ENCODE measurements at places on chromosomes 12 and 14.

DNA sequence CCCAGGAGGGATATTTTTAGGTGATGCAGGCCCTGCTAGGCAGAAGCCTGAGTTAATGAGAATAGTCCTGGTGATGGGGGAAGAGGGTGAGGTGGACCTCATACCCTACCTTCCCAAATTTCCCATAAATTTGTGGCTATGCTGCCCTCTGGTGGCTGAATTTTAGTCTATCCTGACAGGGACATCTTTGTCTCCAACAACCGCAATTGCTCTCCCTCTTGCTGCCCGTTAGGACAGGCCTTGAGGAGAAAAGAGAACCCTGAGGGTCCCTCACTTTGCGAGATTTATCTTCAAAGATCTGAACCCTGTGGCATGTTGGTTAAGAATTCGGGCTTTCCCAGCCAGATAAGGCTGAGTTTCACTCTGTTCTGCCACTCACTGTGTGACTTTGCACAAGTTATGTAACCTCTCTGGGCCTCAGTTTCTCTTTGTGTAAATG lies 9.8 kb upstream of the ZNF385A start:
- DNase-seq: peak; percentile 60

GRCh38 chr14:105528586-105529318 lies 2.4 kb downstream of the TMEM121 start:
- DNase-seq: no peak

GRCh38 chr12:79023261-79023660 lies 158.7 kb downstream of the SYT1 start:
- DNase-seq: no peak

DNA sequence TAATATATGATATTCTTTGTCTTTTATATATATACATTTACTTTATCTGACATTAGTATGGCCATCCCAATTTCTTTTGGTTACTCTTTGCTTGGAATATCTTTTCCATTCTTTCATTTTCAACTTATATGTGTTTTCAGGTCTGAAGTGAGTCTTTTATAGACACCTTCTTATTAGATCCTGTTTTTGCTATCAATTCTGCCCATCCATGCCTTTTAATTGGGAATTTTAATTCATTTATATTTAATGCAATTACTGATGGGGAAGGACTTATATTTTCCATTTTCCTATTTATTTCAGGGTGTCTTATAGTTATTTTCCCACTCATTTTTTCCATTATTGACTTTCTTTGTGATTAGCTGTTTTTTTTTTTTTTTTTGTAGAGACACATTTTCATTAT lies 43.4 kb downstream of the GABARAPL1 start:
- DNase-seq: no peak

DNA sequence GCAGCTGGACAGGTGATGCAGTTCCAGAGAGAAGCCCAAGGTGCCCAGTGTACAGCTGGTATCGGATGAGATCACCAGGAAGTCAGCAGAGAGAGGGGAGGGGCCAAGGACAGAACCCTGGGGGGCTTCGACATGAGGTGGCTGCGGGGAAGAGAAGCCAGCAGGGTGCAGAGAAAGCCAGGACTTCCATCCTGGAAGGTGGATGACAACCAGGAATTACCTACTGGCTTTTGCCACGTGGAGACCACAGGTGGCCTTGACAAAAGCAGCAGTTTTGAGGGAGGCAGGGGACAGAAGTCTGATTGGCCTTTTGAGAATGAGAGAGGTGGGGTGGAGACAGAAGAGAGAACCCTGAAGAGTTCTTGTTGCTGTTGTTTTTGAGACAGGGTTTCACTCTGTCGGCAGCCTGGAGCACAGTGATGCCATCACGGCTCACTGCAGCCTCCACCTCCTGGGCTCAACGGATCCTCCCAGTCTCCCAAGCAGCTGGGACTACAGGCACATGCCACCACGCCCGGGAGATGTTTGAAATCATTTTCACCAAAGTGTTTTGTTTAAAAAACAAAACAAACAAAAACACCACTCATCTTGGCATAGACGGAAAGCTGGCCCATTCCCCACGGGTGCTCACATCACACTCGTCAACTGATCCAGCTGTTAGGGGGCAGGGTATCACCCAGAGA lies 35.2 kb downstream of the CDC42BPB start:
- DNase-seq: no peak

DNA sequence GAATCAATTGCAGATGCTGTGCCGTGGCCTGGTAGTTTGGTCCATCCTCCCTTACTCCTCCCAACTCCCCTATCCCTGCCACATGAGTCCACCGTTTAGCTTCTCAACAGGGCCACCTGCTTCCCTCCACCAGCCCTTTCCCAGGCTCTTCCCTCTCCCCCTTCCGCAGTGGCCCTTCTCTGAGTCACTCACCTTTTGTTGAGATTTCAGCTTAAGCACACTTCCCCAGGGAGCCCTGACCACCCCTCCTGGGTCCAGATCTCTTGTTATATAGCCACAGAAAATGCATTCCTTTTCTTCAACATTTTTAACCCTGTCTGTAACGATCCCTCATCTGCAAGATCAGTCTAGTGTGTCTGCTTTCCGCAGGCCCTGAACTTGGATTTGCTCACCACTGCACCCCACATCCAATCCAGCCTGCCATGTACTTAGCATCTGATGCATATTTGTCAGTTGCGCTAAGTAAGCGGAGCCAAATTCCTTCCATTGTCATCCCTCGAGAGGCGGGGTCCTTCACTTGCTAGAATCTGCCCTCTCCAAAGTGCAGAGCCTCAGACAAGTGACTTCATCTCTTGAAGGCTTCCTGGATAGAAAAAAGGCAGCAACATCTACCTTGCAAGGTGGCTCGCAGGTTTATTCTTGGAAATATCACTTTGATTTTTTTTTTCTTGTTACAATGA lies 41.1 kb downstream of the TMEM63C start:
- no peak for DNase-seq

GRCh38 chr14:83133981-83134645 lies 1600.5 kb upstream of the SEL1L start:
- DNase-seq: no peak
